ENCODE measurements at places on chromosomes 7 and 10. TPM values are rescaled to one million over a fixed set of nuclear protein-coding genes. Genes with fewer than 3 reads are reported as not detected.

GRCh38 chr10:75662715-75663114 is 231.3 kb downstream of the LRMDA start:
- DNase-seq = no peak

DNA sequence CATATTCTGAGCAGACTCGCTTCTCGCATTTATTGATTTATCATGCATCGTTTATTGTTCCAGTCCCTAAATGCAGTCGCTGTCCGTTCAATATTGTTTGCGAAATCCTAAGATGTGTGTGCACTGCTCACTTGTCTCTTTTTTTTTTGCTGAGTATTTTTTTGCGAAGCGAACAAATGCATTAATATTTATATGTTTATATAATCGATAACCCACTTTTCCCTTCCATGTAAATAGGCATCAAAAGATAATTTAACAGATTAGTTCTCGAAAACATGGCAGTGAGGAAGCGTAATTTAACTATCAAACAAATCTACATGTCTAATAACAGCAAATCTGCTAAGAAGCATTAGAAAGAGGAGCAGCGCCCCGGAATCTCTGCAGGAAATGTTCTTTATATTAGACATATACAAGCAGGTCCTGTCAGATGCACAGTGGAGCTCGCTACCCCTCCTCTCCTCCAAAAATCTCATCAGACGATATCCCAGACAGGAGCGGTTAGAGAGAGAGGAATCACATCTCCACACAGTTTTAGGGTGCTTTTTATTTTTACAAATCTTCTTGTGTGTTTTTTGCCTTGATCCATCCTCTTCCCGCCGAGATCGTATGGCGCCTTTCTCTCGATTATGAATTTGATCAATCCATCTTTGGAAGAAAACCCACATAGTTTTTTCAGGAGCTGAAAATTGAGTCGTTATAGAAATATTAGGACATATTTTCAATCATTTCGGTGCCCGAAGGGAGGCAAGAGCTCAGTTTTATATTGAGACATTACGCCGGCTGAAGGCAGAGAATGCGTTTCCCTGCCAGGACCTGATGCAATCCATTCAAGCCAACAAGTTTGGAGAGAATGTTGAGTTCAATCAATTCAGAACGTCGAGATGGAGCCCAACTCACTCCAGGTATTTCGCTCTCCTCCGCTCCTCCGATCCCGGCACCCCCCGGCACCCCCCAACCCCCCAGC is at the start of gene ARID5B:
Gene ARID5B (plus strand): TSS at position 871 of the 964 bp plus-strand sequence. CDS start 11 bp downstream, at position 882.
- DNase-seq = peak; percentile 76

DNA sequence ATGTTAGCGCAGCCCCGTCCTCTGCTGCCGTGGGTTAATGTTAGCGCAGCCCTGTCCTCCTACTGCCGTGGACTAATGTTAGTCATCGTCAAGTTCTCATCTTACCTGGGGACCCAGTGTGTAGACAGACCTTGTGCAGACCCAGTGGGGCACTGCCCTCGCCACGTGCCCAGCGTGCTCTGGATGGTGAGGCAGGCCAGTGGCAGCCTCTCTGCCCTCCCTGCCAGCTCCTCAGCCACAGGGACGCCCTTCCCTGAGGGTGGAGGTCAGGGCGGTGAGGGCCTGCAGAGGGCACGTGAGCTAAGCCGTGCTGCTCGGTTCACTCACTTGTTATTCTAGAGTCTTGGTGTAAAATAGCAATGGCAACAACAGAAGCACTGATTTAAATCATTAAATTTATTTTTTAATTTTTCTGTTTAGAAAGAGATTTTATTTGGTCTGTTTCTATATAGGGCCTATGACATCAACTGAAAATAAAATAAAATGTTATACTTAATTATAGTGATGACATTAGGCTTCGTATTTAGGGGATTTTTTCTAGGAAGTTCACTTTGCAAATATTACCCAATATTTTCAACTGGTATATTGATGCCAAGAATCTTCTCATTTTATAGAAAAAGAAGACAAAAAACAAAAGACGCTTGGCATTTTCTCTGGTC is 48.4 kb downstream of the NKX6-2 start:
- no peak for DNase-seq

DNA sequence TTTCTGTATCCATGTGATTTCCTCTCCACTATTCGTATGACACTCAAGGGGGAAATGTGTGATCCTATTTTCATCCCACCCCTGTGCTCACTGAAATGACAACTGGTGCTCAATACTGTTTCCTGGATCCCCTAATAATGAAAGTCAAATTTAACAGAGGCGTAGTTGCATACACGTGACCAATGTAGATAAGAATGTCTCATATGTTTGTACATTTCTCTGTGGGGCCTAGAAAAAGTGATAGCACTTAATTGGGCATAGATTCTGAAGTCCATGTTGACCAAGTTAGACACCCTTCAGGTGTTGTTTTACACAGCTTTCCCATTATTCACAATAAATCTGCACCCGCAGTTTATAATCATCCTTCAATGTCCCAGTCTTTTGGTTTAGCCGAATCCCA is 59.1 kb downstream of the JAZF1 start:
- no peak for DNase-seq

- peak; percentile 89 for DNase-seq
These were observed 178.8 kb downstream of the REEP3 start for GRCh38 chr10:63699785-63700613.

GRCh38 chr10:69732147-69732825 is 69.4 kb upstream of the COL13A1 start:
- no peak for DNase-seq

GRCh38 chr7:159064816-159065510 is 79.7 kb downstream of the VIPR2 start:
- DNase-seq = no peak

DNA sequence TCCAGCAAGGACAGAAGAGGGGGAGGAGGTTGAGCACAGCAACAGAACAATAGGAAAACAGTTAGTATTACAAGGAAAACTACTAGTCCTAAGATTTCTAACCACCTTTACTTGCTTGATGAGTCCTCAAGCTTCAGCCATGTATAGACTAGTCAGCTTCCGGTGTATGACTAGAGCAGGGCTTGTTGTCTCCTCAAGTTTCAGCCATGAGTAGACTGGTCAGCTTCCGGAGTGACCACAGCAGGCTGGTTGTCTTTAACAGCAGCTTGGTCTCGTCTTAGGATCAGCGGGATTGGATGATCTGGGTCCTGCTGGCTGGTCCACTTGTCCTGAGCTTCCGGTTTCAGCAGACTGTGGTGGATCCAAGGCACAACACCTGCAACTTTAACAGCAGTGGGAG is 10.6 kb upstream of the ZNF239 start:
- DNase-seq = no peak

GRCh38 chr7:158316466-158317031 is 271.1 kb downstream of the PTPRN2 start:
- DNase-seq = no peak

GRCh38 chr10:96846395-96846794 is 14.3 kb downstream of the LCOR start:
- DNase-seq = no peak

- DNase-seq = no peak
These were observed 137.9 kb downstream of the DIP2C start for GRCh38 chr10:551373-552252.

- no peak for DNase-seq
These were observed 91.5 kb upstream of the CUX1 start for GRCh38 chr7:101725921-101726320.

DNA sequence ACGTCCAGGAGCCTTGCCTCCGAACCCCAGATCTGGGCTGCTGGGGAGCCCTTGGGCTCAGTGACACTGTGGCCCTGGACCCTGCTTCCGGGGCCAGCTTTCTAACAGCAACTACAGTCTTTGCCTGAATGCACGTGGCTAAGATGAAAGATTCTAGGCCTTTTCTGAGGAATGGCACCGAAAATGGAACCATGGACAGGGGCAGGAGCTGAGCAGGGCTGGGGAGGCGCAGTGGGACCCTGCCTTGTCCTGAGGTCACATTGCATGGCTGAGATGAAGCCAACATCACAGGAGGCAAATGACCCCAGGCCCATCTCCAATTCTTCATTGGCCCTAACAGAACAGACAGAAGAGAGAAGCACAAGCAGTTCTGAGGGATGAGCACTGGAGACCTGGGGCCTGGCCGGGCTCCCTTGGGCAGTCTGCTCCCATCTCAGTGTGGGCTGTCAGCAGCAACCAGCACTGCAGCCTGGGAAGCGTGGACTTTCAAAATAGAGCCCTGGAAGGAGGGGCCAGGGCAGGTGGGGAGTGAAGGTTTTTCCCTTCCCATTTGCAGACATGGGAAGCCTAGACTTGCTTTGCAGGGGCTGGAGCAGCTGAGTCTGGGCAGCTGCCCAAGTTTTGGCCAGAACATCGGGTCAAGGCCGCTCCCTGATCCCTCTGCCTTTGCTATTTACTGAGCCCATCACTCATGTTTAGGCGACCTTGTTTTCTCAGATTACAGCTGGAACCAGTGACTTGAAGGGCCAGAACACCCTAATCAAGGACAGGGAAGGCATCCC is 114.4 kb upstream of the TCERG1L start:
- no peak for DNase-seq

DNA sequence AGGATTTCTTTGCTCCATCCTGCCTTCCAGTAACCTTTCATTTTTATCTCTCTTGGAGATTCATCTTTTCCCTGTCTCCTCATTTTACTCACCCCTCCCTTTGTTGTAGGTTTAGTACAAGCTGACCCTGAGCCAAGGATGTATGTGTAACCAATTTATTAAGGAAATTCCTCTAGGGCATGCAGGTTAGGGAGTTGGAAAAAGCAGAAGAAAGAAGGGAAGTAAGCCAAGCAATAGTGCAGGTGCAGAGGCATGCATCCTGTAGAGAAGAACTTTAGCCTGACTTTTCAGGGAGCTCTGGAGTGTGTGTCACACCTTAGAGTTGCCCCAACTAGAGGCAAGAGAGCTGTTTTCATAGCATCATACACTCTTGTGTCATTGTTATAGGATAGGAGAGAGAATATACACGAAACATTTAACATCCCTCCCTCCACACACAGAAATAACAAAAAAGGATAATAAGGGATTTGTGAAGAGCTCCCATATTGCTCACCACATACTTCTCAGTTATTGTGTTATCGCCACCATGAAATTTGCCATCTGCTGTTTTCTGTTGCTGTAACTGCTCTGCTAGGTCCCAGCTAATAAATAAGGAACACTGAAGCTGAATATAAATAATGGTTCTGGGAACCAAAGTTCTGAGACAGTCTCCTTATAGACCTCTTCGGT is 21.8 kb upstream of the SEMA3C start:
- no peak for DNase-seq

DNA sequence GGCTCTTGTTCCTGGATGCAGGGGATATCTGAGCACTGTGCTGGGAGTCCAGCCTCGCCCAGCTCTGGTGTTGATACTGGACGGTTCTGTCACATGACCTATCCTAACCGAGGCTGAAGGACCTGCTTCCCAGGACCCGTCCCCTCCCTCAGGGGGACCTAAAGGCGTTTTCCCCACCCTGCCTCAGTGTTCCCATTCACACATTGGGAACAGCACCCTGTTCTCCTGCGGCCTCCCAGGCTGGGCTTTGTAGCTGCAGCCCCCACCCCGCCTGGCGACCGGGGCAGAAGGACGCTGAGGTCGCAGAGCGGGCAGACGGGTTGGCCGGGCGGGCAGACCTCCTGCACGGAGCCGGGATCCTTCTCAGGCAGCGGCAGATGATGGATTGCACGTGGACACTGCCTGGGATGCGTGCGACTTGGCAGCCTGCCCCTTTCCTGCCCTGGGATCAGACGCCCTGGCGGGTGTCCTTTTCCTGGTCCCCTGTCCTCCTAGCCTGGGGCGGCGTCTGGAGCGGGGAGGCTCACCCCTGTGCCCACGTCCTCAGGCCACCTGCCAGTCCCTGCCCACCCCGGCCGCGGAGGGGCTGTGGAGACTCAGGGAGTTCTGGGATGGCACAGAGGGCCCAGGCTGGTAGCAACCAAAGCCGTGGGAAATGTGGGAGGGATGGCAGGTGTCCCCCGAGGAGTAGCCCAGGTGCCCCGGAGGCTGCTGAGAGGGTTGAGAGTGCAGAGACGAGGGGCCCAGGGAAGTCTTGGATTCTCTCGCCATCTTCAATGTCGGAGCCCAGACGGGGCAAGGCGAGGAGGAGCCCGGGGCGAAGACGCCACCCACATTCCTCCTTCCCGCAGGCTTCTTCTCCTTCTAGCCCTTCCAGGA is 17.2 kb upstream of the PSMG3 start:
- no peak for DNase-seq

DNA sequence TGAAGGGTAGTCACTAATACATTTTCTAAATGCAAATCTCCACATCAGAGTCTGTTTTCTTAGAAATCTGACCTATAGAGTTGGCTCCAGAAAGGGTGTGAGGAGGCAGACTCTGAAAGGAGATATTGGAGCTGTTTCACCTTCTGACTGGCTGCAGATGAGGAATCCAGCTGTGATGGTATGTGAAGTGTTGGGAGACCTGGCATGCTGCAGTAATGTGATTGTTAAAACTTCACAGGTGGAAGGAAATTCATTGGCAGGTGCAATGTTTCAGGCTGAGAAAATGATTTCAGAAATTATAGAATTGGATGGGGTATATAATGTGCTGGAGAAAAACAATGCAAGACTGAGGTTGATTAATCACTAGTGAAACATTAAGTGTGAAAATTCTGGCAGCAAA is 1134.0 kb upstream of the LRRN3 start:
- DNase-seq = no peak

VSTM4 gene
- total RNA-seq = 1.0 TPM

GOLGA7B gene
- total RNA-seq = under 0.01 TPM

FLNC gene
- 117 TPM for total RNA-seq

ZMIZ2 gene
- total RNA-seq = 10.6 TPM

BTRC gene
- 11.6 TPM for total RNA-seq

RTKN2 gene
- total RNA-seq = 0.33 TPM

FFAR4 gene
- not detected for total RNA-seq

DRGX gene
- not detected for total RNA-seq

GAD2 gene
- not detected for total RNA-seq

TMEM196 gene
- total RNA-seq = not detected

PAX4 gene
- total RNA-seq = not detected
